ENCODE measurements at places on chromosomes 6 and 20. TPM values are rescaled to one million over a fixed set of nuclear protein-coding genes. Genes with fewer than 3 reads are reported as not detected.

GRCh38 chr6:30042476-30042875 is 18.6 kb upstream of the POLR1H start:
- DNase-seq = no peak

- no peak for DNase-seq
Measured at GRCh38 chr20:48805286-48805685, 22.5 kb downstream of the PREX1 start.

DNA sequence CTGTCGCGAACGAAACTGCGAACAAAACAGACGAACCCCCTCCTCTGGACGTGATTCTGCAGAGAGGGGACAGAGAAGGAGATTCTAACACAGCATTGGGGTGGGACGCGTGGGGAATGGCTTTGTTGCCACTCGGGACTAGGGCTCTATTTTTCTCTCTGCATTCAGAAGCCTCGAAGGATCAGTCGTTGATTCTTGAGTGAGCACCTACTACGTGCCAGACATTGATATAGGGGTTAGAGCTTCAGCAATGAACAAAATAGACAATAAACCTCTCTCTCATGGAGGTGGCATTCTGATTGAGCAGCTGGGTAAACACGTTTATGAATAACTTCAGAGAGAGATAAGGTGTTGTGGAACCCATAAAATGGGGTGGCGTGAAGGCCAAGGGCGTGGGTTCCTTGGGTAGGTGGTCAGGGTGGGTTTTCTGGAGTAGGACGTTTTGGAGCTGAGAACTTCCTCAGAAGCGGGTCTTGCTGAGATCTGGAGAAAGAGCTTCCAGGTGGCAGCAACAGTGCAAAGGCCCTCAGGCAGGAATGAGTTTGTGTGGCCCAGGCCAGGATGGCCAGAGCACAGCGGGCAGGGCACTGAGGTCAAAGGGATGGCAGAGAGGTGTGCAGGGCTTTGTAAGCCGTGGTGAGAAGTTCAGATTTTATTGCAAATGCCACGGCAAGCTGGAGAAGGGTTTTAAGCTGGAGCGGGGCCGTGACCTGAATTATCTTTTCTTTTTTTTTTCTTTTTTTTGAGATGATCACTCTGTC is 884 bp downstream of the SLC2A10 start:
- DNase-seq = no peak

The HLA-DQA1 gene
- total RNA-seq = not detected

DNA sequence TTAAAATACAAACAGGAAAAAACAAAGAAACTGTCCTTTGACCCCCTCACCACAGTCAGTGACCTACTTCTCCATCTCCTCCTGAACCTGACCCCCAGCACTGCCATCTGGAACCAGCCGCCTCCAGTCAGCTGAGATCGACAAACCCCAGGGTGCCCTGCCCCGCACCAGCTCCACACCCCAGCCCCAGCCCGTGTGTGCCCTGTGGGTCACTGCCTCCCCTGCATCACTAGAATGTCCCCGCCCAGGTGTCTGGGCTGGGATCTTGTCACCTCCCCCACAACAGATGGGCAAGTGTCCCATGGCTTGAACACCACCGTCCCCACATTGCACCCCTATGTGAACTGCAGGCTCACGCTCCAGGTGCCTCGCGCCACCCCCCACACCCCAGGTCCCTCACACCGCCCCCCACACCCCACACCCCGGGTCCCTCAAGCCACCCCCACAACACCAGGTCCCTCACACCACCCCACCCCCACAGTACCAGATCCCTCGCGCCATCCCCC is 13.3 kb downstream of the TAF4 start:
- DNase-seq = no peak
